ENCODE measurements at places on chromosomes 6 and 20.

- no peak for DNase-seq
Observed at GRCh38 chr20:36440370-36441026, 100.8 kb upstream of the MYL9 start.

GRCh38 chr20:49203011-49203410 is 14.9 kb upstream of the STAU1 start:
- DNase-seq: no peak

GRCh38 chr6:837380-837779 is 144.4 kb upstream of the EXOC2 start:
- DNase-seq: no peak

GRCh38 chr20:25282796-25283195 is 34.9 kb downstream of the PYGB start:
- no peak for DNase-seq

GRCh38 chr20:37869334-37869861 is 33.5 kb upstream of the VSTM2L start:
- no peak for DNase-seq

GRCh38 chr6:168384045-168385036 is 56.6 kb upstream of the SMOC2 start:
- DNase-seq: no peak

- DNase-seq: no peak
Observed at GRCh38 chr6:73782911-73783310, 86.9 kb downstream of the CD109 start.

DNA sequence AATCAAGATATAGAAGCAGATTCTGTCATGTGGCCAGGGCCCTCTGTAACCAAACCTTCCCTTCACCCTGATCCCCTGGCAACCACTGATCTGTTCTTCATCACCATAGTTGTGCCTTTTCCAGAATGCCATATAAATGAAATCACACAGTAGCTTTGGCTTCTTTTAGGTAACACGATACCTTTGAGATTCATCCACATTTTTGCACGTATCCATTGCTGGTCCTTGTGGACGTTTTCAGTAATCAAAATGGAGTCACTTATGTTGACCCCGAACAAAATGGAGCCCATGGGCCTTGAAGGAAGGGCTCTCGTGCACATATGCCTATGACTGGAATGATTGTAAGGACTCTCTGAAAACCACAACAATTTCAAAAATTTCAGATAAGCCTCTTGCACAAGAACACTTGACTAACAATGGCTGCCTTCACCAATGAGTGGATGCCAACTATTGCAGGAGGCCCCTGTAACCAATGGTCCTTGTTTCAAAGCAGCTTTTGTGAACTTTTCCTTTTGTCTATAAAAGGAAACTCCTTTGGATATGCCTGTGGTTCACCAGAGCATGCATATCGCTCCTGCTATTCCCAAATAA is 84.3 kb upstream of the RALY start:
- DNase-seq: no peak

GRCh38 chr6:35719404-35719829 is 17.4 kb upstream of the ARMC12 start:
- no peak for DNase-seq

GRCh38 chr6:54135665-54136369 is 24.6 kb downstream of the MLIP start:
- DNase-seq: no peak

DNA sequence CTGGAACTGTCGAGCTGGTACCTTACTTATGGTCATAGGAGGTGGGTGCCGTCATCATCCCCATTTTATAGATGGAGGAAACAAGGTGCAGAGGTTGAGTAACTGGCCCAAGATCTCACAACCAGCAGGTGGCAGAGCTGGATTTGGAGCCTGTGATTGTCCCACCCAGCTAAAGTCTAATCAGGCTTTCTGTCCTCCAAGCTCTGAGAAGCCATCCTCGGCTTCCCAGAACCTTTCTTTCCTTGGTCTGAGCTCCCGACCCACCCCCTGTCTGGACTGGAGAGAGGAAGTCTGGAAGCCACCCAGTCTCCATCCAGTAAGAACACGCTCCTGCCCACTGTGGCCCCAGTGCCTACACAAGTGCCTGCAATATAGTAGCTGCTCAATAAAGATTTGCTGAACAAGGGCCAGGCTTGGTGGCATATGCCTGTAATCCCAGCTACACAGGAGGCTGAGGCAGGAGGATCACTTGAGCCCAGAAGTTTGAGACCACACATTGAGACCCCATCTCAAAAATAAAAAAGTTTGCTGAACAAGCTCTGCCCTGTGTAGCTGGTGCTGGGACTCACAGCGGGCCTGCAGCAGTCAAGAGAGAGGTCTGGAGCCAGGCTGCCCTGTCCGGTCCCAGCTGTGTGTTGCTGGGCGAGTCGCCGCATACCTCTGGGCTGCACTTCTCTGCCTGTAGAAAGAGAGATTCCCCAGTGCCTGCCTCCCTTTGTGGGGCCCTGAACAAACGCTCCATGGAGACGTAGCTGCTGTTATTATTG is 32.5 kb upstream of the DLGAP4 start:
- DNase-seq: peak; percentile 8

DNA sequence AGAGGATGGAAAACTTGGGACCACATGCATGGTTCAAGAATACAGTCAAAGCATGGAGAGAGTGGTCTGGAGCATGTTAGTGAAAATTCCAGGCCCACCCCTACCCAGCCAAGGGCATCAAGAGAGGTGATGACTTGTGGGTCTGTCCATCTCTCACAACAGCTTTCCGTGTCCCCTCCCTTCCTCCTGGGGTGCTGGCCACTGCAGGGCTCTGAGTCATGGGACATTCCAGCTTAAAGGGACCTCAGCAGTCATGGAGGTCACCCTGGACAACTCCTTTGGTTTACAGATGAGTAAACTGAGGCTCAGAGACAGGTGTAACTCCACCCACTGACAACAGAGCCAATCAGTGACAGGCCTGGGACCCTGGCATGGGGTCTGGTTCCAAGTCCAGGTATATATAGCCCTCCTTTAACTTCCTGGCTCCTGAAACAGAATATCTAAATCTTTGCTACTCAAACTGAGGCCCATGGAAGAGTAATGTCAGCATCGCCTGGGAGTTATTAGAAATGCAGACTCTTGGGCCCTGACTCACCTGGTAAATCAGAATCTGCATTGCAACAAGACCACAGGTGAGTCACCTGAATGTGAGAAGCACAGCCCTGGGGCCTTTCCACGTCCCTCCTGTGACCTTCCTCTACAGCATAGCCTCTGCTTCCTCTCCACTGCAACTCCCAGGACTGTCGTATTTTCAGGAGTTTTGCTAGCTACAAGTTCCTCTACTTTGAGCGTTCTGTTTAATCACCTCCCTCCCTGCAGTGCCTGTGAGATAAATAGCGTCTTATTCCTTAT is 170.2 kb downstream of the ZDHHC14 start:
- no peak for DNase-seq

- no peak for DNase-seq
Observed at GRCh38 chr6:119423996-119424395, 74.4 kb upstream of the MAN1A1 start.

DNA sequence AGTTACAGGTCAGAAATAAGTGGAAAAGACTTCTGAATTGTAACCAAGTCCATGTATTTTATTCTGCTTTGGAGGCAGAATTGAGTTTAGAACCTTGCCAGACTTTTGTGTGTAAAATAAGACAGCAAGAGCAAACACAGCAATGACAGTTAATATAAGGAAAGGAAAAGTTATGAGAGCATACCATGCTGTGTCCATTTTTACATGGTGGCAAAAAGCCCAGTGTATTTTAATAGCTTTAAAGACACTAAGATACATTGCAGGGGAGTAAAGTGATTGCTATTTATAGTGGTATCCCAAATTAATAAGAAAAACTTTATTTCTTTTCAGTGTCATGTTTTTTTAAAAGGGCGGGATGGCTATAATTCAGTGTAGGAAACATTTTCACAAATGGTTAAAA is 45.2 kb downstream of the CDC5L start:
- no peak for DNase-seq

GRCh38 chr20:50578061-50578777 is 68.0 kb downstream of the PTPN1 start:
- DNase-seq: no peak

- no peak for DNase-seq
Observed at GRCh38 chr6:109498052-109498451, 15.0 kb upstream of the ZBTB24 start.

DNA sequence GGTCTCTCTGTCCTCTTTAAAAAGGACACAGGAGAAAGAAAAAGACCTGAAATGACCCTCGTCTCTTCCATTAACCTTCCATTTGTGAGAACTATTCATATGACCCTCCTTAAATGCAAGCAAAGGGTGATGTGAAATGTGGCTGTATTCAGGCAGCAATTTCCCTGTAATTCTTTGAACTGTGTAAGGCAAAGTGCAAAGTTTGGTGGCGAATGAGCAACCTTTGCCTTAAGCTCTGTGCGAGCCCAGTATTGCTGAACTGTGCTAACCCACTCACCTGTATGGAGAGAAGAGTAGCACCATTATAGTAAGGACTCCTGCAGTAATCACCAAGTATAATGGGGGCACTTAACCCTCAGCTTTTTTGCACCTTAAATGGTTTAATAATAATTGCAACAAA is 223.4 kb downstream of the PLCB1 start:
- DNase-seq: no peak

DNA sequence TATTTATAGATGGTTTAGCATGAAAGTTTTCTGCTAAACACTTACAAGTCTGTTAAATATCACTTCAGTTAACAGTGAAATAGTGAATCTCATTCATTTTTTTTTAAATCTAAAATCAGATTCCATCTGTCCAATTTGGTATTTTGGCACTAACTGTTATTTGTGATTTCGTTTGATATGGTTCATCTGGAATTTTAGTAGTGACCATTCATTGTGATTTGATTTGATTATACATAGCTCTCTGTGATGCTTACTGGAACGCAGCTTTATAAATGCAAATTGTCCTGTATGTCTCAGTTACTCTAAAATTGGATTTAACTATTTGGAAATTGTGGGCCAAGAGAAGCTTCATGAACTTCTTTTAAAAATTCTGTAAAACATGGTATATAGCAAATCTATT is 571.5 kb downstream of the EYS start:
- DNase-seq: no peak

DNA sequence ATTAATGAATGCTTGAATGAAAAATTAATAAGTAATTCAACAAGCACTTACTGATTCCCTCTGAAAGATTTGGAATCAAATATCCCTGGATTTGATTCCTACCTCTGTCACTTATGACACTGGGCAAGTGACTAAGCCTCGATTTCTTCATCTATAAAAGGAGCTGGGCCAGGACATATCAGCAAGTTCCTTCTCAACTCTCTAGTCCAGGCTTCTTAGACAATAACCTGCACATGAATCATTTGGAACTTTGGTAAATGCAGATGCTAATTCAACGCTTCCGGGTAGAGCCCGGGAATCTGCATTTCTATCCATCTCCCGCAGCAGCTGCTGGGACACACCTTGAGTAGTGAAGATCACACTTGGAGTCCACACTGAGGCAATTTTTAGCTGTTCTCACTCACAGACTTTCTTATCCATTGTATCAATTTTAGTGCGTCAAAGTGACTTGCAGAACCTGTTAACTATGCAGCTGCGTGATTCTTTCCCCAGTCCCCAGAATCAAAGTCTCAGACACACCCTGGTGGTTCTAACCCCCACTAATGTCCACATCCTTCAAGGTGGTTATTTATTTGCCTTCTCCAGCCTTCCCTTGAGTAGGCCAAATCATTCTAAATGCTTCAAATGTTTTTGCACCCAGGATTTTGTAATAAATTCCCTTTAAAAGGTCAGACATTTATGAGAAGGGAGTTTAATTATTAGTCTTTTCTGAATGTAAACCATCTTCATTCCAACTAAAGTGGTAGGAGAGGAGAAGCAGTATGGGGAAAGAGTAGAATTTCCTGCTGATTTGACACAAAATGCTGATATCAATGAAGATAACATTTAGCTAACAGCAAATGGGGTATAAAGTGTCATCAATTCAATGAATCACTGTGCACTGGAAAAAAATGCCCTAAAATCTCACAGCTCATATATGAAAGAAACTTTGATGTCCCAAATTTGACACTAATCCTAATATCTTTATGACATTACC is 26.0 kb upstream of the CCND3 start:
- no peak for DNase-seq

GRCh38 chr20:8509809-8510208 is 377.7 kb downstream of the PLCB1 start:
- DNase-seq: no peak

DNA sequence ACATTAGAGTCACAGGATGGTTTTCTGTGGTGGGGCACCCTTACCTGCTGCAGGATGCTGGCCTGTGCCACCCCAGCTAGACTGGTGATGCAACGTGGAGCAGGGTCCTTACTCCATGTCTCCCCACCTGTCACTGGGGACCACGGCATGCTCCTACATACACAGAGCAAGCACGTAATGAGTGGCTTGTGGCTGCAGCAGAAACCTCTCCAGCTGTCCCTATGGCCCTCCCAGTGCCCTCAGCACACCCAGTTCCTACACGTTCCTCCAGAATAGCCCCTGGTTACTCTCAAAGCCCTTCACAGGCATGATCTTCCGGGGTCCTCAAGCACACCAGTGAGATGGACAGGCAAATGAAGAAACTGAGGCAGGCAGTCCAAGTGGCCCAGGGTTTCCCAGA is 3.2 kb upstream of the LSM14B start:
- no peak for DNase-seq

GRCh38 chr6:53878808-53879207 is 84.0 kb downstream of the LRRC1 start:
- no peak for DNase-seq

- DNase-seq: no peak
Observed at GRCh38 chr6:14134211-14134910, 16.8 kb downstream of the CD83 start.

GRCh38 chr6:3831761-3832530 is 17.2 kb upstream of the FAM50B start:
- no peak for DNase-seq

GRCh38 chr6:17967668-17968518 is 19.5 kb downstream of the KIF13A start:
- DNase-seq: no peak

DNA sequence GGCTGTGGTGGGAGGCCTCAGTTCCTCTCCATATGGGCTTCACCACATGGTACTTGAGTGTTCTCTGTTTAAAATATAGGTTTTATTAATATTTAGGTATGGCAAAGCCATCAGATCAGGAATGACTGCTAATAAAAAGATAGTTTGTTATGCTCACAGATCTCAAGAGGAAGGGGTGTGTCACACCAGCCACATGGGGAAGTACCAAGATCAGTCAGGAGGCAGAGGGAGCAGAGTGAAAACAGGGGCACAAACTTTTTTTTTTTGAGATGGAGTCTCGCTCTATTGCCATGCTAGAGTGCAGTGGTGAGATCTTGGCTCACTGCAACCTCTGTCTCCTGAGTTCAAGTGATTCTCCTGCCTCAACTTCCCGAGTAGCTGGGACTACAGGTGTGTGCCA is 92.1 kb upstream of the GCM1 start:
- DNase-seq: no peak
